ENCODE measurements at places on chromosomes 3 and 15.
A peak's percentile ranks its signal among the peaks of the same experiment; 100 is the strongest.

- DNase-seq, result peak; percentile 83
Observed at GRCh38 chr3:142886940-142887339, 1.9 kb downstream of the PCOLCE2 start.

GRCh38 chr15:42239528-42240182, 31.6 kb upstream of the VPS39 start:
- peak; percentile 53 for DNase-seq

- DNase-seq, result peak; percentile 32
Observed at GRCh38 chr3:152281133-152281713, 12.5 kb downstream of the MBNL1 start.

GRCh38 chr3:142898346-142899213, 9.7 kb upstream of the PCOLCE2 start:
- DNase-seq, result no peak

- DNase-seq, result no peak
Observed at GRCh38 chr3:71316066-71316777, 267.3 kb downstream of the FOXP1 start.

DNA sequence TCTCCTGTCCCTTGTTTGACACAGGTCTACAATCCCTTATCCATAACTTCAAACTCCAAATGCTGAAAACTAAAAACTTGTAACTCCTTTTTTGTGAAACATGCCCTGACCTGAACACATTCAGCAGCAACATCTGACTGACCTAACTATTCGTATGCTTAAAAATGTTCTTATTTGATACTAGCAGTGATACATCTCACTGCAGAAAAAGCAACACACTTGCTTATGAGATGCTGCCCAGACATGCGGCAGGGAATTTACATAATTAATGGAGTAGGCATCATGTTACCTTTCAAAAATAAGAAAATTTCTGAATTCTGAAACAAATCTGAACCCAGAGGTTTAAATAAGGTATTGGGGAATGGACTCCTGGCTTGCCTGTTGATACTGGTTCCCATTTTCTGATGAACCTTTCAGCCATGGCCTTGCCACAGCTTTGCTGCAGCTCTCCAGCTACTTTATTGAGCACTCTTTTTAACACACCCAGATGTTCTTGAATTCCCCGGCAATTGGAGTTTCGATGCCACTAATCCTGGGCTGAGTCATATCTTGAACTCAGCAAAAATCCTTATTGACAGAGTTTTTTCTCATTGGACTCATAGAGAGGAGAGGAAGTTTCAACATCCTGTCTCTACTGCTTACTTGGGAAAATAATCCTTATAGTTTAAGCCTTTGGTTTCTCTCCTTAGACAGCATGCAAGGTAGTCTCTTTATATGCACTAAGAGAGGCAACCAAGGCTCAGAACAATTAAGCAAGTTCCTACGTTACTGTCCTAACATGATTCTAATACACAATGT, 296.6 kb upstream of the LMCD1 start:
- DNase-seq, result peak; percentile 89

DNA sequence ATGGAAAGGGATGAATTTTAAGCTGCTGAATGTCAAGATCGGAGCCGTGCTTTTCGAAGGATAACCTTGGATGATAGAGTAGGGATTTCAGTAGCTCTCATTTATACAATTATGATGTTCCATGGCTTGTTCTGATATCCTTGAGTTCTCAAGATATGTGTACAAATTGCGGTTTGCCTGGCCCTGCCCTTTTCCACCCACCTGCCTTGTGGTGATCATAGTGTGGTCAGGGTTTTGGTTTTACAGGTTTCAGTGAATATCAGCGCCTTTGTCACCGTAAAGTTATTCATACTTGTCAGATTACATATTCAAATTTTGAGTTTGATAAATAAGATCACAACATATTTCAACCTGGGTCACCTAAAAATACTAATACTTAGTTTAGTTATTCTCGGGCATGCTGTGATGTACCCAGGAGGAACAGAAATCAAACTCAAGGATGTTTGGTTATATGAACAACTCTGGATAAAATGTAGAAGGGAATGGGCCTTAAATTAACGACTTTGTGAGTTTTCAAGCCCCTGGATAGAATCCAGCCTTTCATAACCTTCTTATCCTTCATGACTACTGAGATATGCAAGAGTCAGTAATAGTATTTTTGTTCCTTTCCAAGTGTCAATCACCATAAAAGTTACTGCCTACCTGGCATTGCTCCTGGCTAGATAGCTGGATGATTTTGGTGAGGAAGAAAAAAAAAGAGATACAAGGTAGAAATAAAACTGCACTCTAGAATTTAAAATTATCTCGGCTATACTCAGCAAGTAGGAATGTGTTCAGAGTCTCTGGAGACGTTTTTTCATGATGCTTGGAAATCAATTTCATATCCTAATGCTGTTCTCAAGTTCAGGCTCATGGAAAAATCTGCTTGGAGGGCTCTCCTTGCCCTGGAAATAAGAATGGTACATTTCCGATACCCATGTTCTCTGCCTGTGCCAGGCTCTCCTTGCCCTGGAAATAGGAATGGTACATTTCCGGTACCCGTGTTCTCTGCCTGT, 209.2 kb upstream of the TPRG1 start:
- DNase-seq, result peak; percentile 47
